GM10248 (cell line): ENCODE measurements at places on chromosomes 4 and X.

GRCh38 chr4:3215256-3215655 is 33.7 kb upstream of the MSANTD1 start:
- DNase-seq, result no peak

GRCh38 chr4:123412700-123413512 is 16.3 kb downstream of the SPRY1 start:
- DNase-seq, result no peak

- DNase-seq, result no peak
These were observed 4.9 kb downstream of the SSR4 start for GRCh38 chrX:153799326-153799725.

DNA sequence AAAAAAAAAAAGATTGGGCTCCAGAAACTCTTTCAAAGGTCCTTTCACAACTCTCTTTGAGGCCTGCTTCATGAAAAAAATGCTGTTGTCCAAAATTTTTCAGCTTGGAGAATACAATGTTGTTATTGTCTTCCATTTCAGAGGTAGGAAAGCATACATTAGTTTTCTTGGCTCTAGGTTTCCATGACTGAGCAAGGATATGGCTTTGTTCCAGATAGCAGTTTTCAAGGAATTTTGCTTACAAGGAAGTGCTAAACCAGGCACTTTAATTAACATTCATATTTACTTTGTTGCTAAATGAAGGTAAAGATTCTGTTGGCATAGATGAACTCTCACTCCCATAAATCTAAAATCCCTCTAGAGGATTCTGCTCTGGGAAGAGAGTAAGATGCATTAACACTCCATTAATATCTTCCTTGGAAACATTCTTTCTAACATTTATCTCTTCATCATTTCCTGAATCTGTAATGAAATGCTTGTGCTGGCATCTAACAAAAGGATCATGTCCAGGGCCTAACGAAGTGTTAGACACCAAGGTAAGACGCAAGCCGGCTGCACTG is 118.4 kb downstream of the COL25A1 start:
- no peak for DNase-seq

- peak; percentile 13 for DNase-seq
These were observed 5.1 kb upstream of the SPON2 start for GRCh38 chr4:1177274-1178141.
